NCI-H446 (cell line): ENCODE measurements at places on chromosomes 3 and 15.

DNA sequence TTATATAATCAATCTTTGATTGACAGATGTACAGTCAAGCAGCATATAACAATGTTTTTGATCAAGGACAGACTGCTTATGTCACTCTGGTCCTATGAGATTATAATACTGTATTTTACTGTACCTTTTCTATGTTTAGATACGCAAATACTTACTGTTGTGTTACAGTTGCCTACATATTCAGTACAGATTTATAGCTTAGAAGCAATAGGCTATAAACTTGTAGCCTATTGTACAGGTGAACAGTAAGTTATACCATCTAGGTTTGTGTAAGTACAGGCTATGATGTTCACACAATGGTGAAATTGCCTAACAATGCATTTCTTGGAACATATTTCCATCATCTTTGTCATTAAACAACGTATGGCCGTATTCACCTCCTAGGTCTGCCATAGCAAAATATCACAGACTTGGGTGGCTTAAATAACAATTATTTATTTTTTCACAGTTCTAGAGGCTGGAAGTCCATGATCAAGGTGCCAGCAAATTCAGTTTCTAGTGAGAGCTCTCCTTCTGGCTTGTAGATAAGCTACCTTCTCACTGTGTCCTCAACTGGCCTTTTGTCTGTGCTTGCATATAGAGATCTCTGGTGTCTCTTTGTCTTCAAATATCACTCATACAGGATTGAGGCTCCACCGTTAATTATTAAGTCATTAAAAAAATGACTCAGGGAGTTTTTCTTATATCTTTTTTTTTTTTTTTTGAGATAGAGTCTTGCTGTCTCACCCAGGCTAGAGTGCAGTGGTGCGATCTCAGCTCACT, 89.1 kb downstream of the EBLN2 start:
- no peak for DNase-seq

GRCh38 chr15:101499863-101500713, 10.6 kb upstream of the PCSK6 start:
- no peak for DNase-seq

DNA sequence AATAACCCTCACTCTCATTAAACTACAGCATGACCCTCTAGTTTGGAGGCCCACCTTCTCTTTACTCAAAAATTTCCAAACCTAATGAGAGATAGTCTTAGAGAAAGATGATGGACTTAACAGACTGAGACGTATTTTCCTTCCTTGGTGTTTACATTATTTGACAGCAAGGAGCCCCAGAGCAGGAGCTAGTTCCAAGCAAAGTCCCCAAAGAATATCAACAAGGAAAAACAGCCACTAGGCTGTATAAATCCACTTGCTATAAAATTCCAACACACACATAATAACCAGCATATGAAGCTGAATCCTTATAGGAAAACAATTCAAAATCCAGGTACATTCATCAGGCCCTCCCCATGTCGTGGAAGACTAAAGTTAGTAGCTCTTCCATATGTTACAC, 660.0 kb downstream of the FHIT start:
- no peak for DNase-seq

DNA sequence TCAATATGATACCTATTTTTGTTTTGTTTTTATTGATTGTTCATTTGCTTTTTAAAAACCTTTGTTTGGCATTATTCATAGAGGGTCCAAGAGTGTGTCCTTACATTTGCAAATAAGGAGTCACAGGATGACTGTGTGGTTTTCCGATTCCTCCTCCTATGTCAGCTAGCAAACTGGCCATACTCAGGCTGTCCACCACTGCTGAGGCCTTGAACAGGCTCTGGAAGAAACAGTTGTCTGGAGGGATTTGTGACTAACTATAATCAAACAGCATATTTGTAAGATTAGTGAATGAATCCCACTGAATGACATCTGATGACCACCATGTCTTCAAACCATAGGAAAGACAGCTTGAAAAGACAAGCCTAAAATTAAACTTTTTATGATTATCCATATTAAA, 423.4 kb upstream of the ATP11B start:
- DNase-seq: no peak

DNA sequence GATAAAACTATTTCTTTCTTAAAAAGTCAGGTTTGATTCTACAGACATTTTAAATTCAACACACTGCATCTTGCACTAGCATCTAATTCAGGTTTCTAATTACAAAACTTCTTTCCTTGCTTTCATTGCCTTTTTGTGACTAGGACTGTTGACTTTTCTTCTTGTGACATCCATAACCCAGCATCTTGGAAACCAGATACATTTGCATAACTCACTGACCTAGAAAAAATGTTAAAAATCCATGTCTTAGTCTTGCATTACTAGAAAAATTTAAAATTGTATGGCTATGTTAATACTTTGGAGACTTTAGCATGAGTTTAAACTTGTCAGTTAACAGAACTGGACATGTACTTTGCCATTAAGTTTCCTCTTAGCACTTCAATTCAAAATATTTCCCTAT, 72.7 kb downstream of the DTWD1 start:
- no peak for DNase-seq

GRCh38 chr15:89649716-89650115, 5.6 kb downstream of the KIF7 start:
- no peak for DNase-seq

GRCh38 chr3:41508063-41508696, 308.9 kb downstream of the CTNNB1 start:
- no peak for DNase-seq

- no peak for DNase-seq
Measured at GRCh38 chr3:110667216-110667615, 404.4 kb upstream of the NECTIN3 start.

DNA sequence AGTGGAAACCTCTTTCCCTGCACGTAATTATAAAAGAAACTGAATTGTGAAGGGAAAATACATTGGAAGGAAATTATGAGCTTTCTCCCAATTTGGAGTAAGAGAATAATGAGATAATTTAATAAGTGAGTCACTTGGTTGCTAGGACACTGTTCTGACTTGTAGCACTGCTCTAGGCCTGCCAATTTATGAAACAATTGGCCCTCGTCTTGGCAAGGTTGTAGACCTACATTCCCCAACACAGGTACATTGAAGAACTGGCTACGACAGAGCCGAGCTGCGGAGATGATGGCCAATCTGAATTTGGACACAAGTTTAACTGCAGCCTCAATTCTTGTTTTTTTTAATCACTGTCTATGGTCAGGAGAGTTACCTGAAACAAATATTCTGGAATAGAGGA, 674.1 kb downstream of the MECOM start:
- no peak for DNase-seq

- DNase-seq: no peak
Measured at GRCh38 chr3:52174896-52175295, 20.7 kb upstream of the POC1A start.

DNA sequence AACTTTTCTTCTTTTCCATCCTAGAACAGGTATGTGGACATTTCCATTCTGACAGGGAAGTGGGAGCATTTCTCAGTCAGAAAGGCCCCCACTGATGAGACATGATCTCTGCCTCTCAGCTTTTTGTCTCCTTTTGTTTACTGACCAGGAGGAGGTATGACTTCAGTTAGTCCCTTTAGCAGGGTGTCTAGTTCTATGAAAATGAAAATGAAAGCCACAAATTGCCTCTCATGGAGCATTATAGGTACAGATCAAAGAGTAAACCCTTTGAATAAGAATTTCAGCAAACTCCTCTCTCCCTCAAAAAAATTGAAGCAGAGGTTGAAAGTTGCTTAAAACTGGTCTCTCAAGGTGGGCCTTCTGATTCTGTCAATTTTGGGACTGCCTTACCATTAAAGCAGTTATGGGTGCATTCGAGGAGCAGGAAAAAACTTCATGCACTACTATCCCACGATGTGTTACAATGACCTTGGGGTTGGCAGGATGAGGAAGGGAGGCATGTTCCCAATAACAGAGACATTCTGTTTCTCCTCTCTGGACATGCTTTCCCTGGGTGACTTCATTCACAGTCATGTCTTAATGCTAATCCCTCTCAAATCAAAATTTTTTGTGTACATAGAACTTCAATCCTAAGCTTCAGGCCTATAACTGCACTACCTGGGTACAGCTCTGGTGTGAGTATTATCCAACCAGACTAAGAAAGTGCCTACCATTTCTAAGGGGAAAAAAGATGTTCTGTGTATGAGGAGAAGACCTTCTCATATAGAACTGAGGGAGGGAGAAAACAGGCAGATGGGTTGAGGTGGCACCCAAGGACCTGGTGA, 50.6 kb upstream of the TBC1D23 start:
- DNase-seq: no peak

DNA sequence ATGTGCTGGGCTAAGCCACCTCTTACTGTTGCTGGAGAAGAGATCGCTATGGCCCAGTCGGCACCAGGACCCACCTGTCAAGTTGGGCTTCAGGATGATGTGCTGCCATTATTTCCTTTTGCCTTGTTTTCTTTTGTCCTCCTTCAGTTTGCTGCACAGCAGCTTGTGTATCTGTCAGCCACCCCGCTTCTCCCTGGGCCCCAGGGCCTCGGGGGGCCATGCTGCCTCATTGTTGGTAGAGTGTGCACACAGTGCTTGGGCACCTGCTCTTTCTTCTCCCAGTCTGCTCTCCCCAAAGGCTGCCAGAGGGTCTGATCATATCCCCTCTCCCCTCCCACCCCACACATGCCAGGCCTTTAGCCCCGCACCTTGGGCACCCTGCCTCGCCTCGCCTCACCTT, 185.5 kb upstream of the ATP10A start:
- no peak for DNase-seq

- DNase-seq: no peak
Measured at GRCh38 chr3:133857767-133858166, 37.9 kb downstream of the RAB6B start.

DNA sequence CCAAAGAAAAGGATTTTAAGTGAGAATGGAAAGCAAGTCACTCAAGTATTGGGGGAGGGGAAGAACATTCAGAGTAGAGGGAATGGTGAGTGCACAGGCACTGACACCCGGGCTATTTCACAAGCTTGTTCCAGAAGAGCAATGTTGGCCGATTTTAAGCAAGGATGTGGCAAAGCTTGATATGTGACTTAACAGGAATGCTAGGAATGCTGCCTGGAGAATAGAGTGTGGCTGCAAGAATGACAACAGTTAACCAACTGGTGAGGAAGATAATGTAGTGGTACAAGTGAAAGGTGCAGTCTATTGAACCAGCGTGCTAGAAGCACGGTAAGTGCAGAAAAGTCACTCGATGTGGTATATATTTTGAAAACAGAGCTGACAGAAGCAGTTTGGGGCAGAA, 6.2 kb upstream of the CCDC80 start:
- no peak for DNase-seq

- DNase-seq: no peak
Measured at GRCh38 chr3:187684880-187685279, 14.7 kb upstream of the SST start.

DNA sequence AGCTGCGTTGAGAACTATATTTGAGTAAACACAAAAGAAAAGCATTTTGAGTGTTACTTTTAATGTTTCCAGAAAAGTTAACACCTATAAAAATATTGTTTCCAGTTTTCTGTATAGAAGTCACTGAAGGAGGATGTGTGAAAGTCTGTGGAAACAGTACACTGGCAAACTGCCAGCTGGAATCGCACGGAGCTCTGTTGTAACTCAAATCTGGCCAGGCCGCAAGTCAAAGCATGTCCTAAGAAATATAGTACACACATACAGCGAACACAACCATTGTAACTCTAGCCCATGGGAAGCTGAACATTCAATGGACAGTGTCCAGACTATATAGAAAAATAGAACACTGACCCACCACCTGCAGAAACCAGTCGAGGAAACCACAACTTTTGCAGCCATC, 657.2 kb downstream of the FHIT start:
- DNase-seq: peak; percentile 63

DNA sequence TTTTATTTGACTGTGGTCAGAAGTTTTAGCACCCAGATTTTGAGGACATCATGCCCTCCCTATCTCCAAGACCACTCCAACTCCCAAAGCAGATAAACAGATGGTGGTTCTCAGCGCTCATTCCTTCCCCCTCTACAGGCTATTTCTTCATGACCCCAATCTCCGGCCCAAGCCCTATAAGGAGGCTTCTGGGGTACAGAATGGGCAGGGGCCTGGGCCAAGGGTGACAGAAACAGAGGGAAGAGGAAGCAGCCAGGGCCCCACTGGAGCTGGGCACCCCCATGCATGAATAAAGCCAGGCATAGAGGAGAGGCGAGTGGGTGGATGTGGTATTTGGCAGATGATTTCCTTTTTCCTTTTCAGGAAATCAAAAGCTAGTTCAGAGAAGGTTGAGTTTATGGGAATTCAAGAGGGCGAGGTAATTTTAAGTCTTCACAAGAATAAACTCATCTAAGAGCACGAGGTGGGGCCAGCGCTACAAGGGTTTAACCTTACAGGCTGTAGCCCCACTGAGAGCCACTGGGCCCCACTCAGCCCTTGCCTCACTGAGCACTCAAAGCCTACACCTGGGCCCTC, 104.8 kb upstream of the HERC1 start:
- no peak for DNase-seq

DNA sequence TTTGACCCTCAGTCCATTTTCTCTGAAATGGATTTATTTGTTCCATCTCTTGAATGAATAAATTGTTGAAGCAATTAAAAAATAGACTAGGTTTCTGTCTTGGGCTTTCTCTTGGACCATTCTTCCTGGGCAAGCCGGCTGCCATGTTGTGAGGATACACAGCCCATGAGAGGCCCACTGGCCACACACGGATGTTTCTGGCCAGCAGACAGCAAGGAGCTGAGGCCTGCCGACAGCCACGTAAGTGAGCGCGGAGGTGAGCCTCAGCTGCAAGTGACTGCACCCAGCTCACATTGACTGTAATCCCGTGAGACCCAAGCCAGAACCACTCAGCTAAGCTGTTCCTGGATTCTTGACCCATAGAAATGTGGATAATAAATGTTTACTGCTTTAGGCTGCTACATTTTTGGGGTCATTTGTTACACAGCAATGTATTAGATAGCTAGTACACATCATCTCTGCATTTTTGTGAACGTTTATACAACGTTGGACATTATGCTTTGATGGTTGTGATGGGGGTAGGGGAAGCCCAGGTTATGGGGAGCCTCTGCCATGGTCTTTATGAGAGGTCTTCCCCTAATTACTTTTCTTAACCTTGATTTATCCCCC, 22.8 kb downstream of the IDH3A start:
- DNase-seq: no peak

- DNase-seq: no peak
Measured at GRCh38 chr3:139530717-139531116, 8.8 kb downstream of the RBP1 start.
